ENCODE measurements at places on chromosomes 6 and 20.
A peak's percentile ranks its signal among the peaks of the same experiment; 100 is the strongest.

DNA sequence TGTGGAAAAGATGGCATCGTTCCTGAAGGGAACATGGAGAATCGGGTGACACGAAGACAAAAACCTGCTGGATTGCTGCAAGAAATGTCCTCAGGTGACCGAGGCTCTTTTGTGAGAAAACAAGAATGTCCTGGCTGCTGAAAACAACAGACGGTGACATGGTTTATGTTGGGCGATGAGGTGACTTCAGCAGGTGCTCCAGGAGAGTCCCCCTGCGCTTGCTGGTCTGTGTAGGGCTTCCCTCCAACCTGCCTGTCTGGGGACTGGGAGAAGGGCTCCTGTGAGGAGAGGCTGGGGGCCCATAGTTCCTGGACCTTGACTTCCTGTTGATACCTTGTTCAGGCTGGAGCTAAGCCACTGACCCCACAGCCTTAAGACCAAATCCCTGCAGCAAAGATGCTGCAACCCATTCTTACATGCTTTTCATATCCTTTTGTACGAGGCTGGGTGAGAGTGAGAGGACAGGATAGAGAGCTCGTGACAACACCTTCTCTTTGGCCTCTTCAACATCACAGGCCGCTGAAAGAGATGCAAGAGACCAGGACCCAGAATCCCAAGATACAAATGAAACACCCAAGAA is 134.8 kb downstream of the CD83 start:
- DNase-seq, result no peak

DNA sequence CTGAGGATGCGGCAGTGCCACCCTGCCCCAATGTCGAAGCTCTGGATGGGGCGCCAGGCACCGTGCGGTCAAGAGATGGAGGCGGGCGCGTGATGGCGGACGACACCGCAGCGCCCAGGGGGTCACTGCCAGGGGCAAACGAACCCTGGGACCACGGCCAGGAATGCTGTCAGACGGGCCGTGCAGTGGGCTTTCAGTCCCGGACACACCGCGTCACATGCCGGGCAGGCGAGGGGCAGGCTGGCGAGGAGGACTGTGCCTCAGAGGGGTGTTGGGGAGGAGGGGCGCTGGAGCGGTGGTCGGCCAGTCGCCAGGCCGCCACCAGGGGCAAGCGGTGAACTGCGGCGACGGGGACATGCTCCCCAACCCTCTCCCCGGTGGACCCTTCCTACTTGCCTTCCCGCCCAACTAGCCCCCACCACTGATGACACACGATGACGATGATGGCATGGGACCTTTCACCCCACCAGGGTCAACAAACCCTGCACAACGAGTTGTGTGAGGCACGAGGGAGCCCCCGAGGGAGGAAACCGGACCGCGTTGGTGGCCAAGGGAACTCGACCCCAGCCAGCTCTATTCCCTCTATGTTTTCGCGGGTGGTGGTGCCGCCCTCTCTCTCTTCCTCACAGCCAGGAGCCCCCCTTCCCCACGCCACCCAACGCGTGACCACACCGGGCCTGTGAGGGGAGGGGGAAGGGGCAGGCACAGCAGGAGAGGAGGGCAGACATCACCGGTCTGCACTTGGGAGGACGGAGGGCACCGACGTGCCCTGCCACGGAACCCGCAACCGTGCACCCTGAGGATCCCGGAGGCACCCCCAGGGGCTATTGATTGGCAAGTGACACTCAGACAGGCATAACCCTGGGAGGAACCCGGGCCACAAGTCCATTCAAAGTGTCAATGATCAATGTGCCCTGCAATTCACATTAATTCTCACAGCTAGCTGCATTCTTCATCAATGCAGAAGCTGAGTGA is 1960.9 kb upstream of the DEFB115 start:
- no peak for DNase-seq

GRCh38 chr6:167113047-167113754 is 9.7 kb upstream of the CCR6 start:
- no peak for DNase-seq

DNA sequence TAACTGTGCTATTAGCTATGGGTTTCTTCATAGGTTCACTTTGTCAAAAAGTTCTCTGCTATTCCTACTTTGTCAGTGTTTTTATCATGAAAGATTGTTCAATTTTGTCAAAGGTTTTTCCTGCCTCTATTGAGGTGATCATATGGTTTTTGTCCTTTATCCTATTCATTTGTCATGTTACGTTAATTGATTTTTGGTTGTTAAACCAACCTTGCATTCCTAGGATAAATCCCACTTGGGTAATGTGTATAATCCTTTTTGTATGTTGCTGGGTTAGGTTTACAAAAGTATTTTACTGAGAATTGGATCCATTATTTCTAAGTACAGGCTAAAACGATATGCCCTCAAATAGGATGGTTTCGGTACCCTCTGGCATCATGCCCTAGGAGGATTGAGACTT is 5.0 kb downstream of the PHACTR2 start:
- DNase-seq, result no peak

GRCh38 chr6:157173776-157174175 is 149.5 kb downstream of the TMEM242 start:
- no peak for DNase-seq

DNA sequence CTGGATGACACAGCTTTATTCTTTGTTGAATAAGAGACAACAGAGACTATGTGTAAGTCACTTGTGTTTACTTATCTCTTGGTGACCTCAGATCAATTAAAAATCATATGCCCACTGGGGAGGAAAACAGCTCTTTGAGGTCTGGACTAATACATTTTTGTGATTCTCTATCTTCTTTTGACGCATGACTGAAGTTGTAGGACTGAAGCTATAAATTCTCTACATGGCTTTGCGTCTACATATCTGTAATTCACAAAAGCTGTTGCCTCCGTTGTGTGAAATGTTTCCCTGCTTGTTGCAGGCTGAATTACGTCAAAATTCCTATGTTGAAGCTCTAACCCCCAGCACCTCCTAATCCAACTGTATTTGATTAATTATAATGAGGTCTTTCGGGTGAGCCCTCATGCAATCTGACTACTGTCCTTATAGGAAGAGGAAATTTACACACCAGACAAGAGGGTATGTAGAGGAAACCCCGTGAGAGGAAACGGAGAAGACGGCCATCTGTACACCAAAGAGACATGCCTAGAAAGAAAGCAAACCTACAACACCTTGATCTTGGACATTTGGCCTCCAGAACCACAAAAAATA is 481.6 kb downstream of the PRKN start:
- no peak for DNase-seq

DNA sequence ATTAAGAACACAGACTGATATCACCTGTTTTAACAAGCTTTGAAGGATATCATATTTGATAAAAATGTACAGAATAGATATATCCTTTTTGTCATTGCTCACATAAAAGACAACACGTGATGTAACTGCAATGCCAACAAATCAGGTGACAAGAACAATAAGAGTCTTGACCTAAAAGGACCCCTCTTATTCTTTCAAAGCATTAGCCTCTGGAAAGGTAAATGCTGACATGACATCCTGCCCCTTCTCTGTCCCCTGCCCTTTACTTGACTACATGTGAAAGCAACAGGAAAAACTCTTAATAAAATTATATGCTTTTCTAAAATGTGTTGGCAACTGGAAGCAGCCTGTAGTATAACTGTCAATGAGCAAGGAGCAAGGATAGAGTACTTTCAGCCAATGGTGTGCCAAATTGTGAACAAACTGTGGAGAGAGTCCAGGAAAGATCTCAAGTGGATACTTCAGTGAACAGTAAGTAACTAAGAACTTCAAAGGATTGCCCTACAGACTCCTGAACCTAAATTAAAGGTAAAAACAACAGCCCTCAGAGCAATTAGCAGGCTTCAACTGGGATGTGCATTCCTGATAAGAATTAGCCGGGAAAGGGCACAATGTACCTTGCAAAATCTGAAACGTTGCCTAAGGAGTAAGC is 16.3 kb downstream of the PTPRK start:
- DNase-seq, result no peak

- DNase-seq, result no peak
Measured at GRCh38 chr6:26267083-26267589, 97.9 kb upstream of the BTN3A2 start.

DNA sequence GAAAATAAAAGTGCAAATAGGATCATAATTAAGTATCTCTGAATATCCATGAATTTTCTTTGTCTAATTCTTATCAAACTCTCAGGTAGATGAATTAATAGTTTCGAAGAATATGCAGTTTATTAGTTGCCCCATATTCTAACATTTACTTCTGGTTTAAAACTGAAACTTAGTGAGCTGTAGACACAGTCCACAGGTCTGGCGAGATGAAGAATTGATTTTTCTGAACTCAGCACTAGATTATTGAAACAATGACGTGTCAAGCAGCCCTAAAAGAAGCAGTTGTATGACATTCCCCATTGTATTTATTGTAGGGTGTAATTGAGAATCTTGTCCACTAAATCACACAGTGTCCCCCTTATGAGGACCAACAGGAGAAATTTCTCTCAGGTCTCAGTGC is 407.1 kb downstream of the GRIK2 start:
- no peak for DNase-seq

GRCh38 chr20:33262658-33263065 is 20.4 kb upstream of the BPIFB1 start:
- DNase-seq, result peak; percentile 38

DNA sequence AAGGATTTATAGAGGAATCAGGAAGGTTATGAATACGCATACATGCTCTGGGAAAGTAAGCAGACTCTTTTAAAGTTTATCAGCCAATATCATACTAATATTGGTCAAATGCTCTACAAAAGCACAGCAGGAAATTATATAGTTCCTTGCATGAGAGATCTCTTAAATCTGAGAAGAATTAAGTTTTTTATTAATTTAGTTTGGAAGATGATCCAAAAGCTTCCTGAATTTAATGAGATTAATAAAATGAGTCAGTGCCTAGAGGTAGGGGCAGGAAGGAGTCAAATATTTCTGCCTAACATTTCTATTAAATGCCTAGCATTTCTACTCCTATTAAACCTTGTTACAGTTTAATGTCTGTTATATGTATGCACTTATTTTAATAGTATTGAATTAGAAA is 1608.2 kb downstream of the GRIK2 start:
- no peak for DNase-seq

- DNase-seq, result no peak
Measured at GRCh38 chr6:81487489-81487888, 265.0 kb downstream of the TENT5A start.

GRCh38 chr20:5822569-5822968 is 72.4 kb downstream of the SHLD1 start:
- no peak for DNase-seq

DNA sequence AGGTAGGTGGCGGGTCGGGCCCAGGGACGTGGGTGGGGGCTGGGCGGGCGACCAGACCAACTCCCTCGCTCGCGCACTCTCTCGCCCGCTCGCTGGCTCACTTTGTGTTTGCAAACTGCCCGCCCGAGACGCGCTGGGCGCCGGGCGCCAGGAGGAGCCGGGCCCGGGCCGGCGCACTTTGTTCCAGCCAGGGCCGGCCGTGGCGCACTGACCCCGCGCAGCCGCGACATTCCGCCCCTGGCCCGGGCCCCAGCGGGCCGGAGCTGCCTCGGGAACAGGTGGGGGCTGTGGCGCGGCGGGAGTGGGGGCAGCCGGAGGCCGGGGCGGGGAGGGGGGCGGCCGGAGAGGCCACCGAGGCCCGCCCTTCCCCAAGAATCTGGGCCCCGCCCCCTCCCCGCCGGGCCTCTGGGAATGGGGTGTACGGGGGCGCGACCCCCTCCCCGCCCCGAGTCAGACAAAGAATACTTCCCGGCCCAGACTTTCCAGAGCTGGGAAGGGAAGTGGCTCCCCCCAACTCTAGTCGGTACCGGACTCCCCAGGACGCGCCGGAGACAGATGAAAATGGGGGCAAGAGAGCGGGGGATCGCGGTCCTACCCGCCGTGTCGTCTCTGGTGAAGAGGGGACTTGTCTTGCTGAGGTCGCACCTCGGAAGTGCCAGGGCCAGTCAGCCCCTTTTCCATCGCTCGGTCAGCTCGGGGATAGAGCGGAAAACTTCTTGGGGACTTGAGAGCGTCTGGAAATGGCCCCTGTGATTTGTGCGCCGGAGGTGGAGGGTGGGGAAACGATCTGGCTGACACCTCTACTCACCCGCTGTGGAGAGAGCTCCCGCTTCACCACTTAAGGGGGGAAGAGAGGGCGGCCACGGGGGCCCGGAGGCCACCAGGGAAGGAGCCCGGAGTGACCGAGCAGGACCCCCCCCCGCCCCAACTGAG is 951 bp downstream of the FOXP4 start:
- DNase-seq, result peak; percentile 40

DNA sequence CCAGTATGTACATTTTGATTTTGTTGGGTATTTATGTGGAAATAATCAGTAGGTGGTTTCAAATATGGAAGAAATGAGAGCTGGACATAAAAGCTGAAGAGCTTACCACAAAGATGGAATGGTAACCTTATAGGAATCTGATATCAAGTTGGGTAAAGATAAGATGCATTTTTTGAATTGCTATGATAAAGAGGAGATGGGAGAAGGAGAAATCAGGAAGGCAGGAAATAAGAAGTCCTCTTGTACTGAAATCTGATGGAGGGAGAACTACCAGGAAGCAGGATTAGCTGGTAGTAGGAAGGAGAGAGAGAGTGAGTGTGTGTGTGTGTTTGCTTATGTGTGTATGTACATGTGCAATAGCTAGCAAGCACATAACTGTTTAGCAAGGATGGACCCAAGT is 468.4 kb downstream of the PHF3 start:
- DNase-seq, result no peak

GRCh38 chr6:105675715-105676397 is 273.0 kb upstream of the PREP start:
- no peak for DNase-seq

- no peak for DNase-seq
Measured at GRCh38 chr6:83117802-83118201, 50.3 kb downstream of the DOP1A start.

- DNase-seq, result no peak
Measured at GRCh38 chr6:80636689-80637088, 530.2 kb downstream of the BCKDHB start.

- no peak for DNase-seq
Measured at GRCh38 chr20:45484676-45485075, 15.1 kb downstream of the WFDC2 start.

DNA sequence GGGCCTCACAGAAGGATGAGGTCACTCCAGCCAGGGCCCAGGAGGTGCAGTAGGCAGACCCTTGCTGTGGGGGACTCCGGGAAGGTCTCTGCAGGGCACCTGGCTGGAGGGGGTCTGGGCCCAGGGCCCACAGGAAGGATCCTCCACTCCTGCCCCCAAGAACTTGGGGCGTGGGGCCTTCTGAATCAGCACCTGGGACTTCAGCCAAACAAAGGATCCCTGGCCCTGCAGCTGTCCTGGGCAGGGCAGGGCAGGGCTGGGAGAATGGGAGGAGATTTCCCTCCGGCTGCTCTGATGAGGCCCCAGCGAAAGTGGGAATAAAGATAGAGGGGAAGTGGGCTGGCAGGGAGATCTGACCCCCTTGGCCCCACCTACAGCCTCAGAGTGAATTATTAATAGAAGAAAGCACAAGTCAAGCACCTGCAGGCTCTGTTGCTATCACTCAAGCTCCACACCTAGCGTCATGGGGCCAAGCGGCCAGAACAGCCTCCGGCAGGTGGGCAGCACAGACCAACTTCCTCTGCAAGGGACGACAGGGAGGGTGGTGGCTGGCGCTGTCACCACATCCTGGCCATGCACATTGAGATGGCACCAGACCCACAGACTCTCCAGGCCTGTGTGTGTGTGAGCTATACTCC is 61.6 kb upstream of the MRPS10 start:
- no peak for DNase-seq

GRCh38 chr6:132612449-132613108 is 11.5 kb downstream of the TAAR2 start:
- DNase-seq, result no peak

- DNase-seq, result no peak
Measured at GRCh38 chr20:35015863-35016193, 60.2 kb downstream of the MYH7B start.
